Caudate nucleus (tissue), 63 donors: ENCODE measurements at places on chromosomes 1 and 21.

- DNase-seq = no peak
Observed at GRCh38 chr1:31571340-31572295, 4.7 kb upstream of the TINAGL1 start.

DNA sequence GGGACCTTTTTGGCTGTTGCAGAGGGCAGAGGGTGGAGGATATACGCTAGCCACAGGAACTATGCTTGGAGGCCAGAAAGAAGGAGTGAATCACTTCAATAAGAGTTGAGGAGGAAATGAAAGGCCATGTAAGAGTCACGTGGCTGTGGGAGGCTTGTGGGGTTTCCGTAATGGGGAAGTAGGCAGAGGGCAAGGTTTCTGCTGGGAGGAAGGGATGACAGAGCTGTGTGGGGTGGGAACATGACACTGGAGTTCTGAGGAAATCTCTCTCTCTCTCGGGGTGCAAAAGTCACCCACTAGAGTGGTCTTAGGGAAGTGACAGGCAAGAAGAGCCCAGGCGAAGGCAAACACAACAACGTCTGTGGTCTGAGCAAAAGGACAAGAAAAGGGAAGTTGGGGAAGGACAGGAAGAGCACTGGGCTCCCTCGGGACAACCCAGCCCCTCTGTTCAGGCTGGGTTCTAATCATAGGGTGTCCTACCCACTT, 3.9 kb upstream of the CD1C start:
- DNase-seq = no peak

GRCh38 chr1:167095368-167095767, 1.5 kb downstream of the STYXL2 start:
- no peak for DNase-seq

DNA sequence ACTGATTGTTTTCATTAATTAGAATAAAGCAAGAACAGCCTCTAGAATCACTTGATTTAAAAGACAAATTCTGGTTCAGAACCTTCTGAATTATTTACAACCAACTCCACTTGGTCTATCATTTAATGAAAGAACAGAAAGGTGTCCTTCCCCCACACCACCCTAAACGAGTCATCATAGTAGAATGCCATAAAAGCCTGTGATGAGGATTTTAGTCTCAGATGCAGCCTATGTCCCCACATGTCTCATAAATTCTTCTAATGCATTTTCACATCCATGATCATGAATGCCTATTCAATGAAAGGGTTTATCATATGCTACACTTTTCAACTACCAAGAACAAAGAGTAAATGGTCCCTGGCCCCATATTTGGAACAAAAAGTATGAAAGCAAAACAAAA, 508.1 kb downstream of the DPYD start:
- no peak for DNase-seq

- DNase-seq = no peak
Observed at GRCh38 chr1:60130703-60131102, 57.1 kb upstream of the C1orf87 start.

DNA sequence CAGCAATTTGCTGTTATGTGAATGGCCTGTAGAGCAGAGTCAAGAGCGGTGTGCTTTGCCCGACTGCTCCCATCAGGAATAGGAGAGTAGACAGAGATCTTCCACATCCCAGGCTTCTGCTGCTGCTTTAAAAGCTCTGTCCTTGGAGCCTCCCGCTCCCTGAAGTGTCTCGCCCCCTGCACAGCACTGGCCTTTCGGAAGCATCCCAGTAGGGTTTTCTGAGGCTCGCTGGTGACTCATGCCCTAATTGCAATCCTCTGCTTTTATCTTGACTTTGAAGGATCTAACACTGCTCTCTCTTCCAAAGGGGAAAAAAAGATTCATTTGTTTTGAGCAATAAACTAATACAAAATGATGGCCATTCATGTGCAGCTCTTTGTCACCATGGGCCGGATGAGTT, 13.3 kb upstream of the CD101 start:
- DNase-seq = no peak

DNA sequence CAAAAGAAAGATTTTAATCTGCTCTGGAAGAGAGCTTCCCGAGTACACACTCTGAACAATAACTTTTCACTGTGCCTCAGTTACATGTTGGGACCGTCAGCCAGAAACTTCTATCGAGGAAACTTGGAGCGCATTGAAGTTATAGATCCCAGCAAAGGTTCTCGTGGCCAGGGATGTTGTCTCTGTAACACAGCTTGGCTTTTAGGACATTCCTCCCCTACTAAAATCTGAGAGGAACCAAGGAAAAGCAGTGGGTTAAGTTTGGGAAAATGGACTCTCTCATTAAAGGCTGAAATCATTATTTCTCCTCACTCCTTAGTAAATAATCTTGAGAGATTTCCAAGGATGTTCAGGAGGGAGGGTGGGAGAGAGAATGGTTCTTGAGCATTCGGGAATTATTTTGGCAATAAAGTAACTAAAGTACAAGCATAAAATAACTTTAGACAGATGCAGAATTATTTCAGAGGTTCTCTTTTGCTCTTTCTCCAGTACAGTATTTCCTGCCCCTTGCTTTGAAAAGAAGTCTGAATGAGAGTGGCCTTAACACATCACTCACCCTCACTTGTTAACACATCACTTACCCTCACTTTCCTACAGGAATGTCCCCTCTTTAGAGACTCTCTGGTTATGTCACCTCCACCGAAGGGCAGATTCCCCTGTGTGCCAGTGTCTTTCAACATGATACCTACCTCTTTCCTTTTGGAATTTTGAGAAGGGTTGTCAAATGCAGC, 1.8 kb upstream of the NFIA start:
- DNase-seq = no peak

GRCh38 chr1:99829269-99829668, 20.9 kb upstream of the AGL start:
- no peak for DNase-seq

DNA sequence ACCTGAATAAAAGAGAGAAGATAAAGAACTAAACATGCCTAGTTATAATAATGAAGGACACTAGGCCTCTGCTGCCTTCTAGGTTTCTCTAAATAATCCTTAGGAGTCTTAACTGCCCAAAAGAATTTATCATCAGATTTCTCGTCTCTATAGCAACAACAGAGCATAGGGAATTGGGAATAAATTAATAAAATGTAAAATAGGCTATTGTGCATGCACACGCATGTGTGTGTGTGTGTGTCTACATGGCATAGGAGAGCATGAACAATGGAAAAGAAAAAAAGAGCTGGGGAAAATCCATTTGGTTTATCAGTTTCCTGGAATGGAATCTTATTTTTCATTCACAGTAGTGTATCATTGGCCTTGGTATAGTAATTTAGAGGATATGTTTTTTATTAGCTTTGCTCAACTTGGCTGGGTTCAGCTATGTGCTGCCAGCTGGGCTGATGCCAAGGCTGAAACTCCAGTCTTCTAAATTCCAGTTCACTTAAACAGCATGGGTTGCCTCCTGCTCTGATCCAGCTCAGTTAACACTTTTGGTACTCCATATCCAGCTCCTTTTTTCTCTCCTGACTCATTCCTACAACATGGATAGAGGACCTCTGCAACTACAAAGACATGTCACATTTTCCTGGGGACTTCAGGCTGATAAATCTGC, 80.6 kb upstream of the SLFNL1 start:
- DNase-seq = no peak

- no peak for DNase-seq
Observed at GRCh38 chr1:41110736-41111135, 89.2 kb upstream of the SLFNL1 start.

- DNase-seq = no peak
Observed at GRCh38 chr21:15894596-15894995, 164.8 kb downstream of the USP25 start.

- DNase-seq = no peak
Observed at GRCh38 chr1:150322310-150322709, 977 bp downstream of the PRPF3 start.

- DNase-seq = no peak
Observed at GRCh38 chr1:56506951-56507491, 72.3 kb downstream of the PLPP3 start.
